ENCODE measurements at places on chromosomes 1 and 21. TPM values are rescaled to one million over a fixed set of nuclear protein-coding genes. Genes with fewer than 3 reads are reported as not detected.

TMEM51 gene
- total RNA-seq: 25.8 TPM

GPA33 gene
- total RNA-seq: 0.18 TPM

NEXN gene
- total RNA-seq: 5.4 TPM

GNG4 gene
- 1.1 TPM for total RNA-seq

CFAP57 gene
- 0.69 TPM for total RNA-seq

S100A12 gene
- not detected for total RNA-seq

KCNJ15 gene
- 0.13 TPM for total RNA-seq

S100A2 gene
- total RNA-seq: 6.2 TPM

CLIC6 gene
- total RNA-seq: 0.05 TPM

DUSP23 gene
- 36.1 TPM for total RNA-seq

MCOLN3 gene
- 14.2 TPM for total RNA-seq

C1orf167 gene
- total RNA-seq: not detected

SLAMF1 gene
- not detected for total RNA-seq

SPRR1A gene
- total RNA-seq: not detected

NOTCH2 gene
- total RNA-seq: 191 TPM

TIE1 gene
- 0.28 TPM for total RNA-seq

CLCNKA gene
- 0.57 TPM for total RNA-seq

PGLYRP3 gene
- not detected for total RNA-seq

RHBG gene
- 0.28 TPM for total RNA-seq

ADSS2 gene
- 42.2 TPM for total RNA-seq

S100A3 gene
- 12.0 TPM for total RNA-seq

LUZP1 gene
- 40.2 TPM for total RNA-seq

FAM151A gene
- not detected for total RNA-seq

SPRR2G gene
- not detected for total RNA-seq

HHIPL2 gene
- 14.7 TPM for total RNA-seq

NID1 gene
- total RNA-seq: 89.3 TPM

PFKFB2 gene
- total RNA-seq: 35.6 TPM

DNASE2B gene
- not detected for total RNA-seq

SAMD13 gene
- total RNA-seq: 2.2 TPM

PLCH2 gene
- 41.2 TPM for total RNA-seq

RAP1GAP gene
- total RNA-seq: 4.6 TPM

VWA5B1 gene
- not detected for total RNA-seq

CD1B gene
- not detected for total RNA-seq

DDAH1 gene
- total RNA-seq: 85.4 TPM

CA6 gene
- not detected for total RNA-seq

Data from Panc1 (cell line).